ENCODE measurements at places on chromosomes 7 and 10. TPM values are rescaled to one million over a fixed set of nuclear protein-coding genes. Genes with fewer than 3 reads are reported as not detected.

DNA sequence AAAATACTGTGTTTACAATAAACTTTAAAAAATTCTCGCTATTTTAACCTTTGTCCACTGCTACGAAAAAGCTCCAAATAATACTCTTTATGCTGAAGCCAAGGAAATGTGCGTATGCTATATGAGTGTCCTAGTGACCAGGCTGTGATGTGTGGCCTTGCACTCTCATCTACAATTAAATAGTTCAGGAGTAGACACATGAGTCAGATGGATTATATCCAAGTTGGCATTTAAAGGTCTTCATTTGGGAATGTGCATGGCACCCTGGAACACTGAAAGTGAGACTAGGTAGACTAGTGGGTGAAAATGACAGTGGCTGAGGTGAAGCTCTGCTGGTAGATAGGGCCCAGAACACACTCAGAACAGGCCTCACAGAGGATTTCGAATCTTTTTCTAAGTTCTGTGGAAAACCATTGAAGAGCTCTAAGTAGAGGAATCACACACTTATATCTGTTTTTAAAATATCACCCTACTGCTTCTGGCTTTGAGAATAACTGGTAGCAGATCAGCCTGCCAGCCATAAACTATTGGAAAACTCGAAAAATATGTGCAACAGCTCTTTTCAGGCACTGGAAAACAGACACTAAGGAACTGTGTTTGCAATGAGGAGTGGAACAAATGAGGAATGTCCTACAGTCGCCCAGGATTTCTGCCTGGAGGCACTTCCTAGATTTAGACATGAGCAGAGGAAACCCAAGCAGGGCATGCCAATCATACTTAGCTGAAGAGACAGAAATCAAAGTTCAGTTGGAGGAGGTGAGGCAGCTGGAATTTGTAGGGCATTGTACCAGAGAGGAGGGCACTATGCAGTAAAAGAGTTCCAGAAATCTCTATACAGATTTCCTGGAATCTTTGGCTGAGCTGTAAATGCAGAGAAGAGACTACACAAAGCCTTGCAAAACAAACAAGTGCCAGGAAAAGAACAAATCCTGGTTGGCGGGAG is 603.8 kb upstream of the LRRTM3 start:
- DNase-seq: no peak

- DNase-seq: no peak
Observed at GRCh38 chr7:99419323-99420021, 10.7 kb downstream of the BUD31 start.

TWIST1 gene
- polyA plus RNA-seq: 4.8 TPM

- no peak for DNase-seq
Observed at GRCh38 chr7:77247206-77247850, 47.7 kb upstream of the FGL2 start.

MSMB gene
- not detected for polyA plus RNA-seq

TAF5 gene
- 3.8 TPM for polyA plus RNA-seq

- no peak for DNase-seq
Observed at GRCh38 chr7:94425546-94425945, 30.9 kb downstream of the COL1A2 start.

- DNase-seq: no peak
Observed at GRCh38 chr7:17300012-17300411, 1.6 kb downstream of the AHR start.

DNA sequence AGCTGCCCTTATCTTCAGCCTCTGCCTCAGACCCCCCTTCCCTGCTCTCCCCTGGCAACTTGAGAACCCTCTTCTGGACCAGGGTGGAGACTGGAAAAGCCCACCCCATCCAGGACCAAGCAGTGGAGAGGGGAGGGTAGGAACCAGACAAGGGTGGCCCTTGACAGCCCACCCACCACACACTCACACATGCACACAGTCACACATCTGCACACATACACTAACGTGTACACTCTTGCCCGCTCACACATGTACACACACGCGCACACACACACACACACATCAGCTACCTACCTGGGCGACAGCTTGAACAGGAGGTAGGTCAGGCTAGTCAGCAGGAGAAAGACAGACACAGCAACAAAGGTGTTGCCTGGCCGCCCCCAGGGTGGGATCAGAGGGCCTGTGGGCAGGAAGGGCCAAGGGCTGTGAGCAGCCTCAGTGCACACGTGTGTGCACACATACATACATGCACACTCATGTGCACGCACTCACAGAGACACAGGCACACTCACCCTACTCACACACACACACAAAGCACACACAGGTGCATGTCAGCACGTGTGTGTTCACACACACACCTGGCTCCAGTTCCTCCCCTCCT is 34.9 kb upstream of the TUBB8 start:
- DNase-seq: no peak

Data from forelimb muscle (tissue), 1 donor.